ENCODE measurements at places on chromosomes 12 and 14.

DNA sequence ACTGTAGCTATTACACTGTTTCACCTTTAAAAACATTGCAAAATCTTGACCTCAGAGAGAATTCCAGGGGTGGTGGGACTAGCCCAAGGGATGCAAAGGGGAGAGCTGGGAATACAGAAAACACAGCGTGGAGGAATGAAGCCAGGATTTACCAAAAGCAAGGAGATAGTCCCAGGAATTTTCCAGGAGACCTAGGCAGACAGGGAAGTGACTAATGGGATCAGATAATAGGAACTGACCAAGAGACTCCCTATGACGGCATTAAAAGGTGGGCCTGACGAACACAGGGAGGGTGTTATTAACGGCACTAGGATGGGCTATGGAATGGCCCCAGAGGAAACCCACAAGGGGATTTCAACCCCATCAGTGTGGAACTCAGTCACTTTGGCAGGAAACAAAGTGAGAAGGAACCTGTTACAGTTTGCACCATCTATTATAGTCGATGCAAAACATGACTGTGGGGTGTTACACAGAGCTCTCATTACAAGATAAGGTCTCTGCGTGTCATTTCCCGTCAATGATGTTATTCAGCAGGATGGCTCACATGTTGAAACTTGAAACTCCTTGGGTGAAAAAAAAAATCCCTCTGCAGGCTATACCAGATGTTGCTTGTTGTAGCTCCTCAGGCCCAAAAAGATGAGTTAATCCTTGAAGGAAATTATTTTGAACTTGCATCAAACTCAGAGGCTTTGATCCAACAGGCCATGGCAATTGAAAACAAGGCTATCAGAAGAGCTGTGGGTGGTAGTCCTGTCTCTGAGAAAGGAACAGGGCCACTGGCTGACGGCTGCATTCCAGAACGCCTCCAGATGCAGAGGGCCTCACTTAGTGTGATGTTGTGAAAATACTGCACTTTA lies 58.7 kb downstream of the DRAM1 start:
- no peak for DNase-seq

GRCh38 chr12:83136411-83136810 lies 449.7 kb downstream of the TMTC2 start:
- no peak for DNase-seq

- DNase-seq, result no peak
Measured at GRCh38 chr12:69430942-69431590, 39.1 kb upstream of the FRS2 start.

DNA sequence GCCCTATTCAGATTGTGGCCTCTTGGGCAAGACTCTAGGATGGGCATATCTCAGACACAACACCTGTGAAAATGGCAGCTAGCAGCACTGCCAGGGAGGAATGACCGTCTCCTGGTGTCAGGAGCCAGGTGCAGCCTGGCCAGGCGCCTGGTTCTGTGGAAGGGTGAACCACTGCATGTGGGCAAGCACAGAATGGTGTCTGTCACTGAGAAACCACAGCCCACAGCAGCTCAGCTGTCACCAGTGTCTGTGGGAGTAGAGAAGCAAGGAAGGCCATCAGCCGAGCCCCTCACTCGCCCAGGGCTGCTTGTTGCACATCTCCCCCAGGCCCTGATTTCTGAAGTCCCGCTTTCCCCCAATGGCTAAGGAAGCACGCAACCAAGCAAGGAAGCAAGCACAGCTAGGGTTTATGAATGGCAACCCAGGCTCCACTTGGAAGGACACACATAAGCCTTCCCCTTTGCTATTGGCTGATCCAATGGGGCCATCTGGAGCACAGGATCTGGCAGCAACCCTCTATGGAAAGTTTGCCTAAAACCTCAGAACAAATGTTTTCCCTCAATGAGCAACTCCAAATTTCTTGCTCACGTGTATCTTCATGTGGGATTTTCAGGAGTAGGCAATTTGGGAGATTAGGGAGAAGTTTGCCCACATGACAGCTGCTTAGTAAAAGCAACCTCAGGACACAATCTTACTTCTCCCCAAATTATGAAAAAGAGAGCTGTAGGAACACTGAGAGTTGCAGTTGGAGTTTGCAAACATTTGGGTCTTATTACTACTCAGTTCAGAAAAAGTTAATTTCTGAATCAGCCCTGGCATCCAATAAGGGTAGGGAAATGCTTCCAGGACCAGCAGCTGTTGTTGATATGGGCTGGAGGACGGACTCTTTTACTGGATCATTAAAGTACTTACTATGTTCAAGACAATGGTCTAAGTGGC lies 44.7 kb downstream of the GPHB5 start:
- no peak for DNase-seq

DNA sequence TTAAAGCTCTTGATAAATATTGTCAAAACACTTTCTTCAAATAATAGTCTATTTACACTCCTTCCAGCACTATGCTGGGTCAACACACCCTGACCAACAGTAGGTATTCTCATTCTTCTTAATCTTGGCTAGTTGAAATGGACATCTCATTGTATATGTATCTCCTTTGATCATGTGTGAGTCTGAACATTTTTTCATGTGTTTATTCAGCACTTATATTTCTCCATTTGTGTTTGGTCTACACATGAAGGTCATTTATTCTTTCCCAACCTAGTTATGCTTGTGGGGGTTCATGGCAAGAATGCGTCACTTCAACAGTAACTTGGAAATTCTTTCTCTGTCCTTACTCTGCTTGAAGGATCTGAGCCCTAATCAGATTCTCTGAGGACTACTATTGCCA lies 133.1 kb upstream of the ARID2 start:
- DNase-seq, result no peak

DNA sequence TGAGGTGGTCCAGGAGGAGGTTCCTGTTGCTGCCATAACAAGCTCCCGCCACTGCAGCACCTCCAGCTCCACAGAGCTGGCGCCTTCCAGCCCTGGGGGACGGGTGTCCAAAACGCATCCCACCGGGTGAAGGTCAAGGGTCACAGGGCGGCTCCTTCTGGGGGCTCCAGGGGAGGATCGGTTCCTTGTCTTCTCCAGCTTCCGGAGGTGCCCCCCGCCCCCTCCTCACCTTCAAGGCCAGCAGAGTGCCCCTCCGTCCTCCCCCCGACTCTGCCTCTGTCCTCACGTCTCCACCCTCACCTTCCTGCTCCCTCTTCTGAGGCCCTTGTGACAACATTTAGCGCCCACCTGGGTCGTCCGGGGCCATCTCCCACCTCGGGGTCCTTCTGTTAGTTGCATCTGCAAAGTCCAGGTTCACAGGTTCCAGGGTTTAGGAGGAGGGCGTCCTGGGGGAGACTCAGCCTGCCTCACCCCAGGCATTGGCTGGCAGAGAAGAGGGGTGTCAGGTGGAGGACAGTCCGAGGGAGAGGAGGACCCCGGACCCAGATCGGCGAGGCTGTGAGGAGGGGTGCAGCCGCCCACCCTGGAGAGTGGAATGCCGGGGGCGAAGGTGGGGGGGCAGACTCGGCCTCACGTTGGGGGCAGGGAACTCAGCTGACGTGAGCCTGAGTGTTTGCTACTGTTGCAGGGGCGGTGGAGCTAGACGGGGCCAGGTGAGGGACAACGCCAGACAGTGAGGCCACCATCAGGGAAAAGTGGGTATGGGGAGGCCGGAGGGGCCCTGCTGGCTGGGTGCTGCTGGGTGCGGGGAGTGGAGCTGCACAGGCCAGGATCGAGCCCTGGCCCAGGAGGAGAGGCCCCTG lies 205.5 kb upstream of the C14orf180 start:
- no peak for DNase-seq

DNA sequence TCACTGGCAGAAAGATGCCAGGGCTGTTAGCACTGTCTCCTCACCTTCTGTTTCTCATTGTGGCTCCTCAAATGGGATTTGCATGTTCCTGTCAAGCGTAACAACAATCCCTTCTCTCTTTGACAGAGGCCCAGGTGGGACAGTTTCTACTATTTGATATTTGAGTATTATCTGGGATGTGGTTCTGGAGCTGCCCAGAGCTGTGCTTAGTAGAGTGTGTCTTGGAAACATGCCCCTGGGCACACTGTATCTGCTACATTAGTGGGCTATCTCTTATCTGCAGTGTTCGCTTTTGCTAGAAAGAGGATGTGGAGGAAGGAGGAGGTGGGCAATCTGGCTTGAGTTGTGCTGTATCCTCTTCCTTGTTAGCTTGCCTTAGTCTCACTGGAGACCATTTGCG lies 3.8 kb upstream of the ACADS start:
- DNase-seq, result no peak

GRCh38 chr12:29781705-29782266 lies 2.0 kb downstream of the TMTC1 start:
- DNase-seq, result no peak

- DNase-seq, result no peak
Measured at GRCh38 chr12:124622331-124622730, 54.9 kb upstream of the NCOR2 start.

DNA sequence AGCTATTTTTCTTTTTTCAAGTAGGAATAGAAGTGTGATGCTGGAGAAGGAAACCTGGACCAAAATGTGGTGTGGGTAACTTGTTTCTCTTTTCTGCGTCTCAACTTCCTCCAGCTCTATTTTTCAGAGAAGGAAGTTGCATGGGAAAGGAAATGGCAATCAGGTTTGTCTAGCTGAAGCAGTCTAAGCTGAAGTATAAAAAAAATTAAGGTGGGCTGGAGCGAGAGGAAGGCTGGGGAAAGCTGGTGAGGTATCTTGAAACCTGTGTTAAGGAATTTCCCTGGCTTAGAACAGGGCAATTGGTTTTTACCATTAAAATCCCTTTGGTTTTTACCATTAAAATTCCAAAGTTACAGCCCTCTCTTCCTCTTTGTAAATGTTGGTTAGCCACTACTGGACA lies 34.2 kb upstream of the NINJ2 start:
- no peak for DNase-seq

DNA sequence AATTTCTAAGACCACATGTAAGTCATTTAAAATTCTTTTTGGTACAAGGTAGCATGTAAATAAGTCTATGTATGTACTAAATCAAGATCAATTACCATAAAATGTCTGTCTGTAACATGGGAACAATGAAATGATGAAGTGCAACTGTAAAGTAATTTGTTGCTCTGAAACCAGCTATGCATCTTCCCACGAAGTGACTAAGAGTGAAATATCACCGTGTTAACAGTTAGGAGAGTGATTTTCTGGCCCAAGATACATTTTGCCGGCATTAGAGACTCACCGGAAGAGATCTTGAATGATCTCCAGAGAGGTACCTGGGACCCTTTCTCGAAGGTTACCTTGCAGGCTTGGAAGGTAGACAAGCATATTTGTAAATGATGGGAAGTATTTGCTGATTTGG lies 105.8 kb downstream of the SAMD4A start:
- DNase-seq, result no peak

GRCh38 chr12:82966001-82966559 lies 279.4 kb downstream of the TMTC2 start:
- no peak for DNase-seq

DNA sequence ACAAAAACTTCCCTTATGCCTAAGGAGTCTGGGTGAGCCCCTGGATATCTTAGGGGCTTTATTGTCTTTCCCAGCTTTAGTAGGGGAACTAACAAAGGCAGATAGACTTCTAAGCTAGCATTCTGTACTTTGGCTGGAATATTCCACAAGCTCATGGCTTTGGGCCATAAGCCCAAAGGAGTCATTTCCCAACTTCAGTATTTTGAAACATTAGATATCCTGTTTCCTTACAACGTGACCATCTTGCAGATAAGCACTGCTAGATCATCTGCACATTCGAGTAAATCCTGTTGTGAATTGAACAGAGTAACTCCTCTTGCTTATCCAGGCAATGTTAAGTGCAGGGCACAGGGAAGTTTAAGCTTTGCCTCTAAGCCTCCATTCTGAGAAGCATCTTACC lies 70.6 kb upstream of the ACTN1 start:
- DNase-seq, result no peak

DNA sequence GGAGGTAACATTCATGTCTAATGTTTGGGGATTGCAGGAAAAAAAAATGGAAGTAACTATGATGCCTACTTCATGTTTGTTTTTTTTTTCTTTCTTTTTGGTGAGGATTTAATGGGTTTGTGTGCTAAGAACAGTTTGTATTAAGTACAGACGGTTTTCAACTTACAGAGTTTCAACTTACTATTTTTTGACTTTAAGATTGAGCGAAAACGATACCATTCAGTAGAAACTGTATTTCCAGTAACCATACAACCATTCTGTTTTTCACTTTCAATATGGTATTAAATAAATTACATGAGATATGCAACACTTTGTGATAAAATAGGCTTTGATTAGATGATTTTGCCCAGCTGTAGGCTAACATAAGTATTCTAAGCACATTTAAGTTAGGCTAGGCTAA lies 10.4 kb downstream of the TECPR2 start:
- no peak for DNase-seq

GRCh38 chr14:68230950-68231717 lies 411.6 kb downstream of the RAD51B start:
- no peak for DNase-seq

DNA sequence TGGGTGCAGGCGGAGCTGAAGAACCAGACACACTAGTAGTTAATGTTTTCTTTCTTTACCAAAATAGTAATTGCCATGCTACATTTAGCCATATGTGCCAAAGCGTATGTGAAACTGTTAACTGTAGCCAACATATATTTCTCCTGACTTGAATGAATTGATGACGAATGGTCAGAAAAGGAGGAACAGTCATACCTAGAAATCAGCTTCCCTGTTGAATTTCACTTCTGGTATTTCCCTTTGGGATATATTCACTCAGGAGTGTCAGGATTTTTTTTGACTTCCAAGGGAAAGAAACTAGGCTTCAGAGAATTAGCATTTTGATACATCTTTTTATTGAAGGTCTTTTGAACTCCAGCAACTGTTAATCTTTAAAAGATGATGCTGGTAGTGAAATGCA lies 87.0 kb downstream of the ERC1 start:
- no peak for DNase-seq

- no peak for DNase-seq
Measured at GRCh38 chr12:22731236-22731635, 106.3 kb downstream of the ETNK1 start.

DNA sequence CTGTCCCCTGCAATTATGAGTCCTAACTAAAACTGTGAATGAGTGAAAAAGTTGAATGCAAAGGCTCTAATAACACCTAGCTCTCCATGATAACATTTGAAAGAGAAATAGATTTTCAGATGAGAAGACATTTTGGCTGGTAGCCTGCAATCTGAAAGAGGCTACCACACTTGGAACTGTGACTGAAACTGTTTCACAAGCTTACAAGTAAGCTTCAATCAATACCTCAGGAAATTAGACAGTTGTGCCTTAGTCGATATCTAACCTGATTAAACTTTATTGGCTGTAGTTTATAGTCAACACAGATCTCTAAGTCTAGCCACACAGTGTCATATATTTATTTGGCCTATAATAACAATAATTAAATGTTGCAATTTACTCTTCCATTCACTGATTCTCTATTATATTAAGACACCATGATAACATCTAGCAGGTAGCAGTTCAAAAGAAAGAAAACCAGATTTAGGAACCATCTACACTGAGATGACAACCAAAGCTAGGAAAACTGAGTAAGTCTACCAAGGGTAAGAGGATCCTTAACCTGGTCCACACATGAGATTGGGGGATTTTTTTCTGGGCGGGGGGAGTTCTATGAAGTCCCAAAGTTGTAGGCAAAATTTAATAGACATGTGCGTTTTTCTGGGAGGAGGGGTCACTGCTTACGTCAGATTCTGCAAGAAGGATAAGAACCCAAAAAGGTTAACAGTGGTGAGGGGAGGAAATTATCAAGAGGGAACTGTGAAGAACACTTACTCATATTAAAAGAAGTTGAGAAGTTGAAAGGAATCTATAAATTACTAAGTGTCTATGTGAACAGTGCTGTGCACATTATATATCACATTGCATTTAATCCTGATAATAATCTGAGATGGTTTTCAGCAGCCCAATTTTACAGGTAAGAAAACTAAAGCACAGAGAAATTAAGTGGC lies 65.8 kb downstream of the NUMB start:
- no peak for DNase-seq

- DNase-seq, result no peak
Measured at GRCh38 chr12:109277899-109278762, 31.0 kb downstream of the FOXN4 start.
